ENCODE measurements at places on chromosomes 2 and 18. TPM values are rescaled to one million over a fixed set of nuclear protein-coding genes. Genes with fewer than 3 reads are reported as not detected.

VWA3B gene
- total RNA-seq, result not detected

KLHL14 gene
- total RNA-seq, result 27.1 TPM

CRACDL gene
- 5.2 TPM for total RNA-seq

ATP8B1 gene
- 45.8 TPM for total RNA-seq

ABCG8 gene
- not detected for total RNA-seq

MRPL53 gene
- 36.3 TPM for total RNA-seq

GNLY gene
- 0.63 TPM for total RNA-seq

CACNB4 gene
- total RNA-seq, result 3.6 TPM

DNA sequence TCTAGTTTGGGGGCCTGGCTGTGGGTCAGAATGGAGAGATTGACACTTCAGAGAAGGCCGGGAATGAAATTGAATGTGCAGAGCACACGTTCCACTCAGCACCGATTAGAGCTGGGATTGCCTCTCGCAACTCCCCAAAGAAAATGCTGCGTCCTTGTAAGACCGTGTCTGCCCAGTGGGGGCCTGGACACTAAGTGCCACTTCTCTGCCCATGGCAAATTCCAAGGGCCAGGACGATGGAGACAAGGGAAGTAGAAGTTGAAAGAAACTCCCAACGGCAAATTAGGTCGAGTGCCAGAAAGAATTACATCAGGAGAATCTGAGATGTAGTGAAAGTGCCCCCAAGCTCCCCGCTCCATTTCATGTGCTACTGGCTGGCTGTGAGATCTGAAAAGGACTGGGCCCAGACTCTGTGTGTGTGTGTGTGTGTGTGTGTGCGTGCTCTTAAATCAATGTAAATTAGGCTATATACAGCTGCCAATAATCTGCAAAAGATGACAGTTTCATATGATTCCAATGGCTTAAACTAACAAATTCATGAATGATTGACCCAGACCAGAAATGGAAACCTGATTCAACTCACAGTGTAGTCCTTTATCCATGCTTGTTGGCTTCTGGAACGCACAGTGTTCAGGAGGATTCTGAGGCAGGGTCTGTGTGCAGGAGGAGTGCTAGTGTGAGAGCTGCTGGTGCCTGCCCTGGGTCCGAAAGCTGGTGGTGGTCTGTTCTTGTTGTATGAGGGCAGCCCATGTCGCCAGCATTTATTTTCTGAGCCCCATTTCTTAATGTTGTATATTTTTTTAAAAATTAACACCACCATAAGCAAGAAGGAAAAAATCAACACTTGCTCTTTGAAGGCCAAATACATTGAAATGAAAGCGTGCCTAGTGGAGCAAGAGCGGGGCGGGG, 234.3 kb downstream of the AGAP1 start:
- H3K4me1 ChIP-seq, result peaks cover 5% of the 10 kb centered on the region

GRCh38 chr2:105556366-105556765, 157.5 kb upstream of the FHL2 start:
- H3K27me3 ChIP-seq, result no peaks in the 10 kb centered on the region
- H3K4me3 ChIP-seq, result no peak overlapping the region
- no peaks in the 10 kb centered on the region for H3K36me3 ChIP-seq
- DNase-seq, result no peak
- peaks cover 10% of the 10 kb centered on the region for H3K4me1 ChIP-seq
- no peak overlapping the region for H3K27ac ChIP-seq

GRCh38 chr18:3345885-3346284, 84.0 kb downstream of the MYL12B start:
- no peaks in the 10 kb centered on the region for H3K4me1 ChIP-seq
- H3K27ac ChIP-seq, result no peak overlapping the region
- no peak overlapping the region for H3K4me3 ChIP-seq
- no peaks in the 10 kb centered on the region for H3K27me3 ChIP-seq
- no peak for DNase-seq
- no peaks in the 10 kb centered on the region for H3K36me3 ChIP-seq

DNA sequence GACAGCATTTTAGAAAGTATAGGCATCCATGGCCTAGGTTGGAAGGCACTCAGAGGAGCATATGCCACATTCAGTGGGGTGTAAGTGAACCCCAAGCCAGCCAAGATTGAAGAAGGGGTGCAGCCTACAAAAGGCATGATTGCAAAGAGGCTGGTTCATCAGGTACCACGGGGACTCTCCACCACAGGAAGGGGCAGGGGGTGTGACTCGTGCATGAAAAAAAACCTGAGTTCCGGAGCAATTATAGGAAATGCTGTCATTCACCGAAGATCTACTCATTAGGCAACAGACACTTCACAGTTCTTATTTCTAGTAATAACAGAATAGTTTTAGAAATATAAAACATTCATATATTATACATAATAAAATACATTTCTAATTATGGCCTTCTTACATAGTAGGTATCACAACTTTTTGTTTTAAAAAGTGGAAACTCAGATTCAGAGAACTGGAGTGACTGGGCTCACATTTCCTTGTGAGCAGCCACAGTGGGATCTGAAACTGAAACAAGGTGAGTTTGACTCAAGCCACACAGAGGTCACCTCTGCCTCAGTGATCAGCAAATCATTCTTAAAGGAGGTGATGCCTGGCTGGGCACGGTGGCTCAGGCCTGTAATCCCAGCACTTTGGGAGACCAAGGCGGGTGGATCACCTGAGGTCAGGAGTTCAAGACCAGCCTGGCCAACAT, 188.4 kb upstream of the GYPC start:
- H3K36me3 ChIP-seq, result no peaks in the 10 kb centered on the region
- no peak for DNase-seq
- H3K27me3 ChIP-seq, result no peaks in the 10 kb centered on the region

- H3K4me1 ChIP-seq, result no peaks in the 10 kb centered on the region
- no peak overlapping the region for H3K4me3 ChIP-seq
- DNase-seq, result no peak
Measured at GRCh38 chr2:23083966-23084365, 301.0 kb upstream of the KLHL29 start.

- no peaks in the 10 kb centered on the region for H3K27me3 ChIP-seq
- H3K4me1 ChIP-seq, result no peaks in the 10 kb centered on the region
- H3K36me3 ChIP-seq, result no peaks in the 10 kb centered on the region
- no peak overlapping the region for H3K4me3 ChIP-seq
Measured at GRCh38 chr2:64770781-64771334, 117.1 kb upstream of the SERTAD2 start.

DNA sequence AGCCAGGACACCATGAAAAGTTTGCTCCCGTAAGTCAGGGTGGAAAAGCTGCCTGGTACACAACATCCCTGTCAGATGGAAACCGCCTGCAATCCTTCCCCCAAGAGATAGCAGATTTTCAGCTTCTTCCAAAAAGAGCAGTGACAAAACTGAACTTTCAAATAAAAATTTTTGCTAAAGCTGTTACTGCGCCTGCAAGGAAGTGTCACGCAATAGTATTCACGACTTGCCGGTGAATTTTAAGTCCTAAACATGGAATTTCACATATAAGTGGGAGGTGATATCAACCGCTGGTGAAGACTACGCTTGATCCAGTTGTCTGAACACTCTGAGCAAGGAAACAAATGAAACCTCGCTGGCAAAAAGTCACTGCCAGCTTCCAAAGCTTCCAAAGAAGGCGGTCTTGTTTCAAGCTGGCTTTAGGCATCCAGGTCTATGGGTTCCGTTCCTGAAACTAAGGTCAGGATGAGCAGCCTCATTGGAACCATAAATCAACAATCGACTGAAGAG, 2.8 kb downstream of the COL6A3 start:
- no peaks in the 10 kb centered on the region for H3K4me1 ChIP-seq
- H3K36me3 ChIP-seq, result no peaks in the 10 kb centered on the region
- no peak for DNase-seq
- peak overlapping the region; percentile 79 for H3K27ac ChIP-seq

DNA sequence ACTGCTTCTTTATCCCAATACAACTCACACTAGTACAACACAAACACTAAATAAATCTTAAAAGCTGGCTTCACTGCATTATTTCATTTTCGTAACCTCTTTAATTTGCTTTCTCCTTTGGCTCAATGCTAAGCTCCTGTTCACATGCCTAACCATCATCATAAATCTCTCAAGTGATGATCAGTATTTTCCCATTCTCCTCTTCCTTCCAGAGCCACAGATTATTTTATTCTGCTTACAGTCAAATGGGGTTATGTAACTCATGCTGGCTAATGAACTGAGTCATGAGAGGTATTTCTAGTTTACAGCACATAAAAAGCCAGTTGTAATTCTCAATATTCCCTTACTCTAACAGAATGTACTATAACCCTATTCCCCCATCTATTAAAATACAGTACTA, 350.4 kb upstream of the ZC3H15 start:
- H3K27me3 ChIP-seq, result no peaks in the 10 kb centered on the region
- no peak overlapping the region for H3K27ac ChIP-seq

- H3K4me3 ChIP-seq, result no peak overlapping the region
- H3K27ac ChIP-seq, result no peak overlapping the region
- H3K36me3 ChIP-seq, result no peaks in the 10 kb centered on the region
- H3K4me1 ChIP-seq, result peaks cover 5% of the 10 kb centered on the region
- DNase-seq, result no peak
Measured at GRCh38 chr2:100853909-100854810, 34.2 kb downstream of the NPAS2 start.

DNA sequence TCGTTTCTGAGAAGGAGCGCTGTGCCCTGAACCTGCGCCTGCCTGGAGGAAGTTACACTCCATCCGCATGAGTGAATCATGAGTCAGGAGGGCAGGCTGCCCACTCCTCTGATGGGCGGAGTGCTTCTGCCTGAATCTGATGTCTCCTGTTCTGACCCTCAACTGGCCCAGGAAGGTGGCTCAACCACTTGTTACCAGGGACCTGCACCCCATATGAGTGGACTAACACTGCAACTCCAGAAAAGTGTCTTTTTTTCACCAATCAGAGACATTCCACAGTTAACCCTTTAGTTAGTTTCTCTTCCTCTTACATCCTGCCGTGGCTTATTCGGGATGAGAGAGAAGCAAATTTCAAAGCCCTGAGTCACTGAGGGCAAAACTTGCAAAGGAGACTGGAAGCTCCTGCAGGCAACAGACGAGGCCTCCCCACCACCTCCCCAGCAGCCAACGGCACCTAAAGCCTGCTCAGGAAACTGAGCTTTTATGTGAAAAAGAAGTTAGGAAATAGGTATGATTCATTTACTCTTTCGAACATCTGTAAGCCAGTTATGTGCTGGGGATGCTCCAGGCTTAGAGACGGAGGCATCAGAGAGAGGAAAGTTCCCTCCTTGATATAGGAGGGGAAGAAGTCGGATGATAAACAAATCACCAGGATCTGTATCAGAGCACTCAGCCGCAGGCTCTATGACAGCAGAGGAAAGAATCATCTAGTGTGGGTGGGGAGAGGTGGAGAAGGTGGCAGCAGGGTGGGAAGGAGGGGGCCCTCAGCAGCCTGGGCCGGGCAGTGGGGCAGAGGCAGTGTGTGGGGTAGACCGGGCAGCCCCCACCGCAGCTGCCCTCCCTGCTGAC, 30.9 kb downstream of the MBP start:
- H3K27me3 ChIP-seq, result no peaks in the 10 kb centered on the region
- peaks cover 9% of the 10 kb centered on the region for H3K36me3 ChIP-seq
- no peak overlapping the region for H3K4me3 ChIP-seq
- peaks cover 23% of the 10 kb centered on the region for H3K4me1 ChIP-seq
- DNase-seq, result peak; percentile 70

Data from thyroid gland (tissue), 4 donors.